ENCODE measurements at places on chromosomes 3 and 15.

DNA sequence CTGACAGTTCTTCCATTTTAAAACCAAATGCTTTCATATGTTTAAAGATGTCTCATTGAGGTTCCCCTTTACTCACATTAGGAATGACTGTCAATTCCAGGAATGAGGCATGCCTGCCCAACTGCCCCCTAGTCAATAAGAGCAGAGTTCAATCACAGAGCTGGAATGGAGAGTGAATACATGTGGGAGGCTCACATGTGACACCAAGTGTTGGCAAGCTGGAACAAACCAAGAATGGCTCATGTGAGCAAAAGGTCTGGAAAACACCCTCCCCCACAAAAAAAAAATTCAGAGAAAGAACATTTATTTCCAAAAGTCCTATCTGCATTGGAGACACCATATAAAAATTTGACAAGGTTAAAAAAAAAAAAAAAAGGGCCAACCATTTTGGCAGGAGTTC, 3.7 kb downstream of the PBRM1 start:
- H3K36me3 ChIP-seq, result peaks cover 32% of the 10 kb centered on the region
- H3K4me3 ChIP-seq, result no peak overlapping the region
- H3K27ac ChIP-seq, result peak overlapping the region; percentile 42
- H3K27me3 ChIP-seq, result no peaks in the 10 kb centered on the region
- H3K4me1 ChIP-seq, result peaks cover 28% of the 10 kb centered on the region

DNA sequence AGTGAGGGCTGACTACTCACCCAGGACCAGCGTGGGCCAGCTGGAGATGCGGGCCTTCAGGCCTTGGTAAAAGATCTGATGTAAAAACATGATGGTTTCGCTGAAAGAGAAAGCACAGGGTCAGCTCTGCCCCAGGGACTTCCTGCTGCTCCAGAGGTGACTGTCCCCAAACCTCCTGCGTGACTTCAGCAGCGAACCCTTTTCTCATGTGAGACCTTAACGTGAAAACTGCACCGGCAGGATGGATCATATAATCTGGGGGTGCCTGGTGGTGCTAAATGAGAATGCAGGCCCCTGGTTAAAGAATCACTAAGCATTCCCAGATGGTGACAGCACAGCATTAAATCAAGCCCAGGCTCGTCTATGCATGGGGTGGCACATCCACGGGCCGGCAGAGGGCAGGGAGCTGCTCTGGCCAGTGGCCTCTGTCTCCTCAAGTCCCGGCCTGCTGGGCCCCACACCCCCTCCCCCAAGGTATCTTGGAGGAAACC, 55.4 kb downstream of the RASGRF1 start:
- peaks cover 9% of the 10 kb centered on the region for H3K27me3 ChIP-seq
- no peaks in the 10 kb centered on the region for H3K36me3 ChIP-seq
- DNase-seq, result no peak
- no peak overlapping the region for H3K4me3 ChIP-seq
- H3K27ac ChIP-seq, result no peak overlapping the region

- H3K27me3 ChIP-seq, result no peaks in the 10 kb centered on the region
- DNase-seq, result no peak
- H3K27ac ChIP-seq, result no peak overlapping the region
- no peak overlapping the region for H3K4me3 ChIP-seq
- H3K36me3 ChIP-seq, result no peaks in the 10 kb centered on the region
Measured at GRCh38 chr15:95635666-95636065, 694.8 kb upstream of the NR2F2 start.

DNA sequence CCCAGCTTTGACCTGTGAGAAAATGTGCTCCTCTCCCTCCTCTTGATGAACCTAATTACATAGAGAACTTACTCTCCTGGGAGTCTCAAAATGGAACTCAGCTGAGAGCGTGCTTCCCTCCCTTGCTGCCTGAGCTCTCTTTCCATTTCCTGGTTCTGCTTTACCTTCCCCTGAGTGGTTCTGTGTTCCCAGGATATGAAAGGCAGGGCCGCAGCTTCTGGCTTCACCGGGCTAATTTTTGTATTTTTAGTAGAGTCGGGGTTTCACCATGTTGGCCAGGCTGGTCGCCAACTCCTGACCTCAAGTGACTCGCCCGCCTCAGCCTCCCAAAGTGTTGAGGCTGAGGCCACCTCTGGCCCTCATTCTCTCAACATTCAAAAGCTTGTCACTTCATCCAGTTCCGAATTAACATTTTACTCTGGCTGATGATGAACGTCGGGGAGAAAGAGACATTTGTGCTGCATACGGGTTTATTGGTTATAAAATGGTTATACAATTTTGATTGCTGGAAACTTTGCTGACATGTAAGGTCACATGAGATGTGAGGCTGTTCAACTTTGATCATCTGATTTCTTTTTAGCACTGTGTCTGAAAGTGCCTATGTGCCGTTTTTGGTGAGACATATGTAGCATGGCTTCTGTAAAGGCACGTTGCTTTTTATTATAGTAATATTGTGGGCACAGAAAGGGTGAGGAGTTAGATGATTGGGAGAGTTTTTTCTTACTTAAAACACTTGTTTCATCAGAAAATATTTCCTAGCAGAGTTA, 6.6 kb downstream of the PLS1 start:
- no peaks in the 10 kb centered on the region for H3K27me3 ChIP-seq
- H3K27ac ChIP-seq, result no peak overlapping the region
- H3K36me3 ChIP-seq, result no peaks in the 10 kb centered on the region
- H3K4me3 ChIP-seq, result no peak overlapping the region
- DNase-seq, result no peak
- H3K4me1 ChIP-seq, result peaks cover 6% of the 10 kb centered on the region

DNA sequence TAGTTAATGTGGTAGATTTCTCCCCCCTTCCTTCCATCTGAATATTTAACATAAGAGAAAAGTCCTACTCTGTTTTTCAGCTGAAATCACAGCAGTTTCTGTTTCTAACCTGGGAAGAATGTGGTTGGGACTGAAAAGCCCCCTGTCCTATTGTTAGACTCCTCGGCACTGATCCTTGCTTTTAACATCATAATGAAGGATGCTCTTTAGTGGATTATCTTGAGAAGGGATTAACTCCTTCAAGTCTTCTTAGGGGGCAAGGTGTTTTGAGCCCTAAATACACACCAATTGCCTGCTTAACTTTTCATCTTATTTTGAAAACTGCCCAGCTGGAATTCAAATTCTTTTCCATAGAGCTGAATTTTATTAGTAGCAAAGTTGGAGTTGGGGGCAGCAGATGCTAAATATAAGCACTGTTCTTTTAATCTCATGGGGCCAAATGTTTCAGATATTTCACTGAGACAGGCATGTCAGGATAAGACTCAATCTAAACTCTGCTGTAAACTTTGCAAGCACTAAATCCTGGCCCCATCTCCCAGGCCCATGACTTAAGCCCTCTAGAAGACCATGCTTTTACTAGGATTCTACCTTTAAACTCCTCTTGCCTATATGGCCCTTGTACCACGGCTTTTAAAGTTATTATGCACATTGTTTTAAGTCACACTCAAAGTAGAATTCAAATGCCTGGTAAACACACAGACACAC, 243.2 kb upstream of the NR2F2 start:
- no peak for DNase-seq
- H3K36me3 ChIP-seq, result no peaks in the 10 kb centered on the region
- H3K27ac ChIP-seq, result no peak overlapping the region
- H3K27me3 ChIP-seq, result no peaks in the 10 kb centered on the region
- H3K4me1 ChIP-seq, result no peaks in the 10 kb centered on the region

DNA sequence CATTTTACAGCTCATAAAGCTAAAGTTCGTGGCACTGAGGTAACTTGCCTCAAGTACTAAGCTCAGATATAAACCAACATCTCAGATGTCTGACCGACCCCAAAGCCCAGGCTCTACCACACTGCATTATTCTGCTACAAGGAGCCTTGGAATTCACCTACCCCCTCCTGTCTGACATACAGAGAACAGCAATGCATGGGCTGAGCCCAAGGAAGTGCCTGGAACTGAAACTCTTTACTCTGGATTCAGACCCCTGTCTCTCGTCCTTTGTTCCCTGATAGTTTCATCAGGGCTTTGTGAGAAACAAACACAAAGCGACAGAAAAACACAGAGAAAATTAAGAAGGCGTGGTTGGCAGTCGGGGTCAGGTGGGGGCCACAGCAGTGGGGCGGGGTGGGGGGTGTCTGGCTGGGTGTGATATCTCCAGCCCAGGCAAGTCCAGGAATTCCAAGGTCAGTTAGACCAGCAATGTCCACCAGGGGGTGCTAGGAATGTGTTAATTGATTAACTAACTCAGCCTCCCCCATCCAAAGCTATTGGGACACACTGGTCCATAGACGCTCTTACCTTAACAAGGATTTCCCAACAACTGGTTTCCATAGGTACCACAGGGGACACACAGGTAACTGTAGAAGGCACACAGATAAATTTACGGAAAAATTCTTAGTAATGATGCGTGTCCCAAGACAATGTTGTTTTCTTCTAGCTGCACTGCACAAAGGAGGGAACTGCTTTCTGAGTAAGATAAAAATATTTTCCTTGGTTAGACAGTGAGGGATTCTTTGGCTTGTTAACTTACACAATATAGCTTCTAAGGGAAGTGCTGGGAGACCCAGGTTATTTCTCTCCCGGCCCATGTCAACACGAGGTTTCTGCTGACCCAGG, 18.8 kb upstream of the SSUH2 start:
- H3K4me3 ChIP-seq, result no peak overlapping the region
- H3K4me1 ChIP-seq, result peaks cover 6% of the 10 kb centered on the region
- no peak overlapping the region for H3K27ac ChIP-seq
- no peaks in the 10 kb centered on the region for H3K36me3 ChIP-seq
- DNase-seq, result peak; percentile 92
- H3K27me3 ChIP-seq, result no peaks in the 10 kb centered on the region

DNA sequence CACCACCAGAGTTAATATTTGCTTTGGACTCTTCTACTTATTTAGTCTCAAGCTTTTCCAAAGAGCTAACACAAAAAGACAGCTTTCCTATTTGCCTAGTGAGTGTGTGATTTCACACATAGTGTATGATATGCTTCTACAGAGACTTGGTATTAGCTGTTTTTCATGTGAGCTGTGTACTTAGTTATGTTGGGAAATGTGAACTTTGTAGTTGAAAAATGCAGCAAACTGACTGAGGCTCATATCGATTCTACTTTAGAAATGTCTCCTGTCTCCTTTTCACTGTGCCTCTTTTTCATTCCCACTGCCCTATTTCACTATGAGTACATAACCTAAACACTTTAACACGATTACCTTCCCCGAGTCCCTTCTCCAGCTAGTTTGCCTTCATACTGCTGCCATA, 136.5 kb downstream of the ALCAM start:
- H3K4me1 ChIP-seq, result no peaks in the 10 kb centered on the region
- no peaks in the 10 kb centered on the region for H3K36me3 ChIP-seq
- H3K27ac ChIP-seq, result no peak overlapping the region
- no peak overlapping the region for H3K4me3 ChIP-seq
- DNase-seq, result no peak

DNA sequence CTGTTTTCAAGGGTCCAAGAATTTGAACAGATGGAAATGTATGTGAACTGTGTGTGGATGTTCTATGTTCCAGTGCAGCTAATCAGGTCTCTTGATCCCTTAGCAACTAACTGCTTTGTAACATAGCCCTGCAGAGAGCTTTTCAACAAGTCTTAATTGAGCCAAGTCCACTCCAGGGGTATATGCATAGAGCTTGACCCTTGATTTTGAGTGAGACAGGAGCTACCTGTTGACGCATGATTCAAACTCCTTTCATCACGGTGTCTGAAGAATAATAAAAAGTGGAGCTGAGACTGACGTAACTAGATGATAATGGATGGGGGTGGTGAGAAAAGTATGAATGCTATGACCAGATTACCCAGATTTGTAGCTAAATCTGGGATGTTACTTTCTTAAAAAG, 93.3 kb upstream of the CCDC54 start:
- no peak for DNase-seq
- no peak overlapping the region for H3K4me3 ChIP-seq
- no peak overlapping the region for H3K27ac ChIP-seq
- no peaks in the 10 kb centered on the region for H3K36me3 ChIP-seq
- peaks cover 17% of the 10 kb centered on the region for H3K4me1 ChIP-seq

GRCh38 chr3:72782521-72782920, 65.7 kb downstream of the SHQ1 start:
- no peak overlapping the region for H3K27ac ChIP-seq
- H3K4me1 ChIP-seq, result no peaks in the 10 kb centered on the region
- DNase-seq, result no peak

DNA sequence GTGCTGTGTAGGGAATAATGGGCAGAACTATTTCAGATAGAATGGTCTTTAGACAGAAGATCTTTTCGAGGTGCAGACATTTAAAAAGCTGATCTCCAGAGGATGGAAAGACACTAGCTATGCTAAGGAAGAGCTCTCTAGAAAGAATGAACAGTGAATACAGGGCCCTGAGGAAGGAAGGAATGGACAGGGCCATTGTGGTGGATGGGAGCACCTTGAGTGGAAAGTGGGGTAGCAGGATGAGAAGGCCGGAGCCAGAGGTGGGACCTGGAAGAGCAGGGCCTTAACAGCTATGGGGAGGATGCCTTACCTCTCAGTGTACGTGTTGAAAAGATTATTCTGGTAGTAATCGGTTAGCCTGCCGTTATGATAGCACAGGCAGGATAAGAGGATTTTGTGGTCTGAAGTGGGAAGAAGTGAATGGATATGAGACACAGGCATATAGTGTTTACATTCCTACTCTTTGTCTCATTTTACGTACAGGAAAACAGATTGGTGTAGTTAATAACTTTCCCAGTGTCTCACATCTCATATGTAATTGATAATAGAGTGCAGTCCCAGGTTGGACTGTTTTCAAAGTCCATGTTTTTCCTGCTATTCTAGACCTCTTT, 172.4 kb downstream of the KLHL25 start:
- no peaks in the 10 kb centered on the region for H3K4me1 ChIP-seq
- H3K27ac ChIP-seq, result no peak overlapping the region
- H3K27me3 ChIP-seq, result no peaks in the 10 kb centered on the region
- H3K4me3 ChIP-seq, result no peak overlapping the region
- DNase-seq, result no peak

DNA sequence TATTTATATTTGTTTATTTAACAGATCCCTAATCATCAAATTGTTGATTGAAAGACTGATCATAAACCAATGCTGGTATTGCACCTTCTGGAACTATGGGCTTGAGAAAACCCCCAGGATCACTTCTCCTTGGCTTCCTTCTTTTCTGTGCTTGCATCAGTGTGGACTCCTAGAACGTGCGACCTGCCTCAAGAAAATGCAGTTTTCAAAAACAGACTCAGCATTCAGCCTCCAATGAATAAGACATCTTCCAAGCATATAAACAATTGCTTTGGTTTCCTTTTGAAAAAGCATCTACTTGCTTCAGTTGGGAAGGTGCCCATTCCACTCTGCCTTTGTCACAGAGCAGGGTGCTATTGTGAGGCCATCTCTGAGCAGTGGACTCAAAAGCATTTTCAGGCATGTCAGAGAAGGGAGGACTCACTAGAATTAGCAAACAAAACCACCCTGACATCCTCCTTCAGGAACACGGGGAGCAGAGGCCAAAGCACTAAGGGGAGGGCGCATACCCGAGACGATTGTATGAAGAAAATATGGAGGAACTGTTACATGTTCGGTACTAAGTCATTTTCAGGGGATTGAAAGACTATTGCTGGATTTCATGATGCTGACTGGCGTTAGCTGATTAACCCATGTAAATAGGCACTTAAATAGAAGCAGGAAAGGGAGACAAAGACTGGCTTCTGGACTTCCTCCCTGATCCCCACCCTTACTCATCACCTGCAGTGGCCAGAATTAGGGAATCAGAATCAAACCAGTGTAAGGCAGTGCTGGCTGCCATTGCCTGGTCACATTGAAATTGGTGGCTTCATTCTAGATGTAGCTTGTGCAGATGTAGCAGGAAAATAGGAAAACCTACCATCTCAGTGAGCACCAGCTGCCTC, 14.7 kb downstream of the THBS1 start:
- H3K27ac ChIP-seq, result no peak overlapping the region
- H3K36me3 ChIP-seq, result peaks cover 70% of the 10 kb centered on the region
- H3K4me3 ChIP-seq, result no peak overlapping the region

GRCh38 chr3:56930706-56931105, 129.0 kb upstream of the ARHGEF3 start:
- H3K27me3 ChIP-seq, result no peaks in the 10 kb centered on the region
- H3K4me1 ChIP-seq, result peaks cover 34% of the 10 kb centered on the region
- peak overlapping the region; percentile 64 for H3K27ac ChIP-seq
- no peaks in the 10 kb centered on the region for H3K36me3 ChIP-seq
- no peak overlapping the region for H3K4me3 ChIP-seq
- DNase-seq, result peak; percentile 88
